ENCODE measurements at places on chromosomes 4 and X. TPM values are rescaled to one million over a fixed set of nuclear protein-coding genes. Genes with fewer than 3 reads are reported as not detected.

- DNase-seq: no peak
These were observed 10.1 kb downstream of the IDS start for GRCh38 chrX:149494844-149495565.

DNA sequence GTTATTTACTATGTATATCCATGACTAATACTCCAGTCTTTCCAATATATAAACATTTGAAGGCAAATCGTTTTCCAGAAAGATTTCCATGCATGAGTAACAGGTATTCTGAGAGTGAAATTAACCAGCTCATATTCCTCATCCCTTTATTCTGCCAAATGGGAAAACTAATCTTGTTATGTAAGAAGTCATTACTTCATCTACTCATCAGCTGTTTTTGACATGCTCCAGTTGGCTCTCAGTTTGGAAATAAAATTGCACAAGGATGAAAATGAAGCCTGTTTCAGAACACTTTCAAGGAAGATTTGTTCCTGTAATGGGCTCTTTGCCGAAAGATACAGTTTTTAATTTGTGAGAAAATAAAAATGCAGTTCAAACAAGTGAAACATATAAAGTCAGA, 121.9 kb downstream of the KCTD8 start:
- no peak for DNase-seq

Gene GPR119
- total RNA-seq: not detected

DNA sequence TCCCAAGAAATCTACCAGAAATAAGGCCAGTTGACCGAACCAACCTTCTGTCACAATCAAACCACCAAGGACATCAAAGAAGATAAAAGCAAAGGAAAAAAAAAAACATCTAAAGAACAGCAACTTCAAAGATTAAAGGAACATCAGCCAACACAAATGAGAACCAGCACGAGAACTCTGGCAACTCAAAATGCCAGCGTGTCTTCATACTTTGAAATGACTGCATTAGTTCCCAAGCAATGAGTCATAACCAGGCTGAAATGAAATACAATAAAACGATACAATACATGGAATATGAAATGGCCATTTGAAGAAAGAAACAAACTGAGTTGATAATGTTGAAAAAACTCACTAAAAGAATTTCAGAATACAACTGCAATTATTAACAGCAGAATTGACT, 611.6 kb upstream of the GRIA3 start:
- DNase-seq: no peak

Gene S100G
- total RNA-seq: not detected

DNA sequence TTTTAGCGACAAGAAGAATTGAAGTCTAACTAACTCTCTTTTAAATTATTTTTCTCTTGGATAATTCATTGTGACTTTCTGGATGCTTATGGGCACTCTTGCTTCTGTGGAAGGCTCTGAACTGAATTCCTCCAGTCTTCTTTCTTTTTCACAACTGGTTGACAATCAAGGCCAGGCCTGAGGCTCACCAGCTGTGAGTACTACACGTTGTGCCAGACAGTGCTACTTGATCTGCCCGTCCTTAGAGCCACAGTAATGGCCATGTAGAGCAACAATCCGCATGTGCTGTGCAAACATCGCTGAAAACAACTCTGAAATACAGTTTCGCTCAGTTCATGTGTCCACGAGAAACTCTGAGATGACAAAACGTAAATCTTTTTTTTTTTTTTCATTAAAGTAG, 1336.3 kb upstream of the AGA start:
- no peak for DNase-seq

GRCh38 chrX:18616688-18617406, 55.1 kb downstream of the RS1 start:
- no peak for DNase-seq

- no peak for DNase-seq
These were observed 5.9 kb downstream of the SPARCL1 start for GRCh38 chr4:87523307-87523706.

- no peak for DNase-seq
These were observed 184.1 kb upstream of the NDP start for GRCh38 chrX:44157283-44157682.

DNA sequence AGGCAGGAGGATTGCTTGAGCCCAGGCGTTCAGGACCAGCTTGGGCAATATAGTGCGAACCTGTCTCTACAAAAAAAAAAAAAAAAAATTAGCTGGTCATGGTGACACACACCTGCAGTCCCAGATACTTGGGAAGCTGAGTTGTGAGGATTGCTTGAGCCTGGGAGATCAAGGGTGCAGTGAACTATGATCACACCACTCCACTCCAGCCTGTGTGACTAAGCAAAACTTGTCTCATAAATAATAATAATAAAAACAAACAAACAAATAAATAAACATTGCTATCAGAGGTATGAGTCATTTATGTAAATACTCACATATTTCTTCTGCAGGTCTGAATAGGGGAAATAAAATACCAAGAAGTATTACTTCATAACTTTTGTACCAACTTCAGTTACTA, 1372.7 kb upstream of the AGA start:
- DNase-seq: no peak

DNA sequence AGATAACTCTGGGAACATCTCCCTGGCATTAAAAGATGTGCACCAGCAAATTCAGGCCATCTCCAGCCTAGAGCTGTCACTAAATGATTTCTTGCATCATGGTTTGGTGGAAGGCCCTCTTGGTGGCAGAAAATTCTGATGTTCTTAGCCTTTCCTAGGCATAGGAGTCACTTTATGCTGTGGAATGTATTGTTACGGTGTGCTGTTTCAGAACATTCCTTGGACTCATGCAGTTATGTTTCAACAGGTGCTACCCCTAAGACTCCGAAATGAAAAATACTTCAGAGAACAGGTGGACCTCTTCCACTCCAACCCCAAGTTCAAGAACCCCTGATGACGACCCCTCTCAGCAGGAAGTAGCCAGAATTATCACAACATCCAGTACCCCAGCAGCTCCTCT, 20.3 kb upstream of the PAPSS1 start:
- no peak for DNase-seq

DNA sequence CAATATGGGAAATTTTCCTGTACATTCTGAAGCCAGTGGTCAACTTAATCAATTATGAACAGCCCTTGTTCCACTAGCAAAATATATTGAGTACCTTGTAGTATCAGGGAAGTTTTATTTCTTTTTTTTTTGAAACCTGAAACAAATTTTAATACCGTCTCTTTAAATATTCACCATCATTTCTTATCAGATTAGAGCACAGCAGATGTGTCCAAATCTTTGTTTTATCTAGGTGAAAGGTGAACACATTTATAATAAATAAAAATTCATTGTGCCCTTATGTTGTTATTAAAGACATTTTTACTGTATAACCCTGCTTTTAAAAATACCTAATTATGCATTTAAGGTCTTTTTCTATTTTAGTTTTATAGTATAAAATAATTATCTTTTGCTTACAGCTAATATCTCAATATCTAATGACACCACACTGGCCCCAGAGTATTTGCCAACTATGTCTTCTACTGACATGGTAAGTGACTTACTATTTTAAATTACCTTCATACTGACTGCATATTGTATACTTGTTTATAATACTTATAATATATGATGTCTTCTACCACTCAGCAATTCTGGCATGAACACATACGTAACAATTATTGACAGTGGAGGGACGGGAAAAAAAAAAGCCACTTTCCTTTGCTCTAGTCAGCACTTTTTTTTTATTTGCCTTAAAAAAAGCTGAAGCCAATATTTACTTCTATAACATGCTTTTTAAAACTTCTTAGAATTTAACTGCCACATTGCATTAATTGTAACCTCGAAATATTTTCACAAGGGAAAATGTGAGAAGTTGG, 147.9 kb downstream of the SLC4A4 start:
- DNase-seq: no peak

Gene PDGFC
- 12.9 TPM for total RNA-seq

GRCh38 chr4:188275686-188276085, 136.4 kb downstream of the TRIML1 start:
- DNase-seq: no peak

DNA sequence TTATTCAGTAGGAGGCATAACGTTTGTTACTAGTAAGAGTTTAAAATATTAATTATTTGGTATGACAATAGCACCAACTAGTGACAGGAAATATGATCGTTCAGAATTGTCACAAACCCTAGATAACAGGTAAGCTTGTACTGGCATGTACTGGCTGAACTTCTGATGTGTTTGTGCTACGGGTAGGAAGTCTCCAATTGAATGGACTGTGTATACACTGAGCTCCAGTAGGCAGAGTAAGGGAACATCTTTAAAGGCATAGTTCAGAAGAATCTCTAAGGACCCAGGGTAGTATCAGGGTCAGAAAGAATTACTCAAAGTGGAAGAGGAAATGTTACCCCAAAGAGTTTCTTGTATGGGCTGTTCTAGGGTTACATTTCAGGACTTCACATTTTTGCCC, 230.4 kb downstream of the EDA2R start:
- DNase-seq: no peak

Gene OR13H1
- not detected for total RNA-seq

- DNase-seq: no peak
These were observed 75.4 kb downstream of the ABLIM2 start for GRCh38 chr4:8083086-8083825.

- DNase-seq: no peak
These were observed 38.1 kb downstream of the NAA11 start for GRCh38 chr4:79287718-79288117.

Gene GSX2
- not detected for total RNA-seq

- DNase-seq: no peak
These were observed 88.5 kb upstream of the ADRA2C start for GRCh38 chr4:3677748-3678070.

GRCh38 chr4:95439896-95440295, 108.9 kb downstream of the UNC5C start:
- no peak for DNase-seq

Measured in left ventricle myocardium inferior (tissue), 1 donor.